GM19239 (cell line): ENCODE measurements at places on chromosomes 5 and 9.

DNA sequence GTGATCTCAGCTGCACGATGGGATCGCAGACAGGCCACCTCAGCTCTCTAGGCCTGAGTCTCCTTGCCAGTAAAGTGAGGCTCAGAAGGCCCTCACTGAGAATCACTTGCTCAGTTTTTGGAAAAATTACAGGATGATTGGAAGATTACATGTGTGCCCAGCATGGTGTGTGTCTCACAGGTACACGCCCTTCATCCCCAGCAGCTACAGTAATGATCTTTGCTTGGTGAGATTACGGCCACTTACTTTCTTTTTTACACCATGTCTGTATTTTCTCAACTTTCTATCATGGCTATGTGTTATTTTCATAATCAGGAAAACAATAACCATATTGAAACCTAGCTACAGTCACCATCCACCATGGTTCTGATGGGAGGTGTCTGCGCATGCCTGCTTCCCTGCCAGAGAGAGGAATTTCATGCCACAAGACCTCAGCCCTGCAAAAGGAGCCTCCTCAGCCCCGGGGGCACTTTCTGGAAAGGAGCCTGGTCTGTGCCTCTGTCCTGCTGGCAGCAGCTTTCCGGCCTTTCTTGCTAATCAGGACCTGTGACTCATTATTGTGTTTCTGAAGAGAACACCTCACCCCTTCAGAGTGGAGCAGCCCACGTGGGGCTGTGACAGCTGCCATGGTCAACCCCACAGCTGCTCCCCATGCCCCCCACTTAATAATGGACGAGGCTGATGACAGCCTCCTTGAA, 64.2 kb upstream of the OLFM1 start:
- no peak for DNase-seq

DNA sequence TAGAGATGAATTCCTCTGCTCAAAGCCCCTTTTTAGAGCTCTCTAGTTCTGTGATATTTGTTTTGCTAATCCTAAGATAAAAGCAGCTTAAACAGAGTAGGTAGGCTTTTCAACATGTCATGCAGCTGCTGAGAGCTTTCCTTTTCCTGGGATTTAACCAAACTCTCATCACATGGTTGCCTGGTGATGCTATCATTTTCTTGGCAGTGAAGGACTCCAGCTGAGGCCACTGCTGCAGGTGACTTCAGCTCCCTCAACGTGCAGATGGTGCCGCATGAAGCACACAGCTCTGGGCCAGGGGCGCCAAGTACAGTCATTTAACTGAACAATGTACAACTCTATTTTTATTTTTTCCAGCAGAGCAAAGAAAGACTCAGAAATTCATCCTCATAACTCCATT, 42.2 kb downstream of the SECISBP2 start:
- DNase-seq: no peak

GRCh38 chr5:54529565-54529964, 12.0 kb downstream of the SNX18 start:
- no peak for DNase-seq

- DNase-seq: no peak
These were observed 8.6 kb downstream of the VLDLR start for GRCh38 chr9:2630158-2630557.

- DNase-seq: no peak
These were observed 43.9 kb downstream of the PNPLA7 start for GRCh38 chr9:137506274-137506673.

- no peak for DNase-seq
These were observed 154.1 kb upstream of the PRDM9 start for GRCh38 chr5:23353286-23353685.

DNA sequence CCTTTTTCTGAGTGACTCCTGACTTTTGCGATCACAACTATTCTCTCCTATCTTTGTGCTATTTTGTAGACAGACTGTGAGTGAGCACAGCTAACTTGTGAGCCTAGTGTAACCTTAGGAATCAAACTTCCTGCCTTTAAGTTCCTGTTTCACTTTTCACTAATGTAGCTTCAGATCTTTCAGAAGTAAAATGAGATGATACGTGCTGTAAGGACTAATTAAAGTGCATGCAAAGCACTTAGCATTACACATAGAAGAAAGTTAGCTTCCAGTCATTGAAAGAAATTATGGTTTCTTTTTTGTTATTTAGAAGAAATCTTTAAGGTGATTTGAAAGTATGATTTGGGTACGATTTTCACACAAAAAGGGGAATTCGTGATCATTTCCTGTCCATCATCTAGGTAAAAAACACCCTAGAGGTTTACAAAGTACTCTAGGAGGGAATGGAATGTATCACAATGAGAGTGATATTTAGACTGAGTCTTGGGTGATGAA, 122.7 kb downstream of the ST8SIA4 start:
- DNase-seq: no peak

GRCh38 chr5:154642499-154643245, 112.5 kb upstream of the LARP1 start:
- DNase-seq: no peak

- no peak for DNase-seq
These were observed 72.1 kb upstream of the CHD1 start for GRCh38 chr5:99000876-99001275.

- no peak for DNase-seq
These were observed 16.7 kb upstream of the ZNF131 start for GRCh38 chr5:43104057-43104456.

GRCh38 chr5:157290981-157291711, 25.2 kb downstream of the CYFIP2 start:
- peak; percentile 43 for DNase-seq

- no peak for DNase-seq
These were observed 91.1 kb downstream of the DMRTA1 start for GRCh38 chr9:22537721-22538120.

DNA sequence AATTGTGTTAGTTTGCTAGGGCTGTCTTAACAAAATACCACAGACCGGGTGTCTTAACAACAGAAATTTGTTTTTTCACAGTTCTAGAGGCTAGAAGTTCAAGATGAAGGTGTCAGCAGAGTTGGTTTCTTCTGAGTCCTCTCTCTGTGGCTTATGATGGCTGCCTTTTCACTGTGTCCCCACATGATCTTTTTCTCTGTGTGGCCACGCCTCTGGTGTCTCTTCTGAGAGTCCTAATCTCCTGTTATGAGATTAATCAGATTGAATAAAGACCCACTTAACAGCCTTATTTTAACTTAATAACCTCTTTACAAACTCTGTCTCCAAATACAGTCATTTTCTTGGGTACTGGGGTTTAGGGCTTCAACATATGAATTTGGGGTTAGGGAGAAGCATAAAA, 561.1 kb downstream of the NR2F1-AS1 start:
- no peak for DNase-seq

DNA sequence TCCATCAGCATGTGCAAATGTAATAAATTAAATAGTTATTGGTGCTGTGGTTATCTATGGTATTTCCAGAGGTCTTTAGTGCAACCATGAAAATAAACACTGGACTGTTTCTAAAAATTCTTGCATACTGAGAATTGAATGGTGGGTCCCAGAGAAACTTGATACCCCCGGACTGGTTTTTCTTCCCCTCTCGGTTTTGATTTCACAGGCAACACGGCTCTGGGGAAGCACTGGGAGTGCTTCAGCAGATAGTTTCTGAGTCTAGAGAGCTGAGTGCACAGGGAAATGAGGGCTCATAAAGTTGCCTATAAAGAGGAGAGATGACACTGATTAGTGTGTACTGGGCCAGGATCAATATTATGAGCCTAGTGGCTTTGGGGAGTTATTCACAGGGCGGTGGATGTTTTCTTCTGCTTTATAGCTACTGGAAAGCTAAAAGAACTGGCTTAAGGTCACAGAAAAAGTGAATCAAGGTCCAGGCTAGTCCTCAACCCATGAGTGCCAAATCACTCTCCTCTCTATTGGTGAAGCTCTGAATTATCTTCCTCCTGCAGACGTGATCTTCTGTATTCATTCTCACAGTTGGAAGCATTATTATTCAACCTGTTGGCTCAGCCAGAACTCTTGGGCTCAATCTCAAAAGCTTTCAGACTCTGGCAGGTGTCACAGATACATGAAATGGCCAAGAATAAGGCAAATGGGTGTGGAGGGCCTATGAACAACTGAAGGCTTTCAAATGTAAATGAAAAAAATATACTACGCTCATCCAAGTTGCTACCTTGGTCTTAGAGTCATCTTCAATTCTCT, 170.2 kb upstream of the HMHB1 start:
- DNase-seq: peak; percentile 24

GRCh38 chr5:174229068-174229467, 183.6 kb downstream of the NSG2 start:
- no peak for DNase-seq

- DNase-seq: no peak
These were observed 9.9 kb upstream of the SLC2A6 start for GRCh38 chr9:133488686-133489252.

DNA sequence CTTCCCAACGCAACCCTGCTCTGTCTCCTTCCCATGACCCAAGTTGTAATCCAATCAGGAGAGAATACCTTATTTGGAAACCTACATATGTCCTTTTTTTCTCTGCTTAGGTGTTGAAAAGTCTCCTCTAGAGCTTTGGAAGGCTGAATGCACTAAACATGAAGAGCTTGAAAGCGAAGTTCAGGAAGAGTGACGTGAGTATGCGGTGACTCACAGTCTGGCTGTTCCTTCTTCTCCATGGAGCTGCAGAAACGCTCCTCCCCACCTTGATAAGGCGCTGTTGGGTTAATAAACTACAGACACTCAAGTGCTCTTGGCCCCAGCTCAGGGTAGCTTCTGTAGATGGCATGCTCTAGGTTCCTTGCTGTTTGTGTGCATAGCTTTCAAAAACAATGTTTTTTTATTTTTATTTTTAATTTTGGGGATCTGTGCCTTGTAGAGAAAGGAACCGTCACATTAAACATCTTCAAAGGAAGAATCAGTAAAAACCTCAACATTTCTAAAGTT, 30.7 kb downstream of the RAI14 start:
- DNase-seq: no peak

GRCh38 chr9:89564346-89564878, 40.4 kb upstream of the GADD45G start:
- DNase-seq: no peak

DNA sequence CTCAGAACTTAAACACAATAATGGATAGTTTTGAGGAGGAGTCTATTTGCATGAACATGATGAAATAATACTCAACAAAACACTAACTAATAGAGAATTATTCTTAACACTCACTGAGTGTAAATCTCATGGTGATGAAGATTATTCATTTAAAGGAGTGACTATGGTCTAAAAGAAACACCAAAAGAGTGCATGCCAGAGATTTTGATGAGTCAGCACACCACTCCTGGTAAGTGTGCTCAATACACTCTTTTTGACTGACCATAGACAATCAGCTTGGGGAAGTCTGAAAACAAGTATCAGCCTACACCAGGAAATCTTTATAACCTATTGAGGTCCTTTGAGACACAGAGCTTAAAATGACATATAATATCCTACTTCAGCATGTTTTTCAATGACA, 6.8 kb upstream of the FST start:
- DNase-seq: no peak

DNA sequence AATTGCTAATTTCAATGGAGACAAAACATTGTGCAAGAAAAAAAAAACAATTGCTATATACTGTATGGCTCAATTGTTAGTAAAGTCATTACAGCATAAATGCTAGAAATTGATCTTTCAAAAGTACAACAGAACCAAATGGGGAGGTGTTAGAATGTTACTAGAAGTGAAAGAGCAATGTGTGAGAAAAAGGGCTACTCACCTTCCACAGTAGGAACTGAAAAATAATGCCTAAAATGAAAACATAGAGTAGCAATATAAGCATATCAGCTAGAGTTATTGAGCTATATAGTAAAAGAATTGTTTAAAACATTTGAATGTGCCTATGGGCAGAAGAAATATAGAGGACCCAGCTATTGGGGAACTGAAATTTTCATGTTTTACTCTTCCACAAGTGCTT, 10.9 kb upstream of the RXFP3 start:
- DNase-seq: no peak

DNA sequence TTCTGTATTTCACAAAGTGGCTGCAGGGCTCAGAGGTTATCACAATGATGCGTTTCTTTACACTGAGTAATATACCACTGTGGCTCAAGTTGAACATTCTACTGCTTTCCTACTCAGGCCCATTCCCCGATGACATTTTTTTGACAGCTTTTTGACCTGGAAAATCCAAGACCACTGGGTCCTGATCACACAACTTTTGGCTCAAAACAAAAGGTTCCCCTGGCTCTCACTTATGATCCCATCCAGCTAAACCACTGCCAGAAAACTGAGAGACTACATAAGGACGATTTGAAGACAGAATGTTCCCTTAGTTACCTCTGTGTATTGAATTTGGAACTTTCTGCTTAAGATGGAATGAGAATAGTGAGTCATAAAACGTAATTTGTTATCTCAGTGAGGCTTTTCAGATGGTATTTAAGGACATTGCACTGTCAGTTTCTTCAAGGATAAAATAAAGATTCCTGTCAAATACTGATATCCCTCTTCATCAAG, 78.0 kb upstream of the FBXL7 start:
- no peak for DNase-seq

DNA sequence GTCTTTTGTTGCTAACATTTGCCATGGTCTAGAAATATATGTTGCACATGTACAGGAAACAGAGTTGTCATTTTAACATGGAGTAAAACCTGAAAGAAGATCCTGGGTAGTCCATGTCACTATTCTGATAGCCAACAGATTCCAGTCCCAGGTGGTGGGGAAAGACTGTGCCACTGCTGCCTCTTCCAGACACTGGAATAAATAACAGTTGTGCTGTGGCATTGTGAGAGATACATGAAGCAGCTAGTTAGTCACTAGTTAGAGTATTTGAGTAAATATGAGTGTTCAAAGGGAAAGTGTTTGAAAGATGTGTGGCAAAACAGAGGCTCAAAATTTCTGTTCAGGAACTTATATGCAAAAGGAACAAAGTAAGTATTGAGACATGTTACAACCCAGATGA, 1408.3 kb downstream of the EFNA5 start:
- no peak for DNase-seq

DNA sequence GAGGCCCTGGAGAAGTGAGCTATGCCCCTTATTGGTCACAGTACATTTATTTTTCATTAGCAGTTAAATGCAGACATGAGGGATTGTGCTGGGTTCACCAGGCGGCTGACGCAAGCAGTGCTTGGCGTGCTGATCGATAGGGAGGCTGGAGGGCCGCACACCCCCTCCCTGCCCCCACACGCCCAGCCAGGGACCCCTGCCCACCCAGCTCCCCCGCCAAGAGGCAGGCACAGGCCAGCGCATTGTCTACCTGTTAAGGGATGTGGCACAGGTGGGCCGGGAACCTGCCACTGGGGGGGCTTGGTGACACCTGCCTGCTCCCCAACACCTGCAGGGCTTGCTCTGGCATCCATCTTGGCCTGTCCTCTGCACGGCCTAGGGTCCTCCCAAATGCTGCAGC, 39.2 kb downstream of the HK3 start:
- no peak for DNase-seq
